ENCODE measurements at places on chromosomes 5 and 9. TPM values are rescaled to one million over a fixed set of nuclear protein-coding genes. Genes with fewer than 3 reads are reported as not detected.

Gene LOX
- 0.13 TPM for polyA plus RNA-seq

- DNase-seq, result no peak
Observed at GRCh38 chr5:14323466-14323865, 180.3 kb downstream of the TRIO start.

Gene RC3H2
- polyA plus RNA-seq, result 31.0 TPM

Gene SLC6A7
- not detected for polyA plus RNA-seq

DNA sequence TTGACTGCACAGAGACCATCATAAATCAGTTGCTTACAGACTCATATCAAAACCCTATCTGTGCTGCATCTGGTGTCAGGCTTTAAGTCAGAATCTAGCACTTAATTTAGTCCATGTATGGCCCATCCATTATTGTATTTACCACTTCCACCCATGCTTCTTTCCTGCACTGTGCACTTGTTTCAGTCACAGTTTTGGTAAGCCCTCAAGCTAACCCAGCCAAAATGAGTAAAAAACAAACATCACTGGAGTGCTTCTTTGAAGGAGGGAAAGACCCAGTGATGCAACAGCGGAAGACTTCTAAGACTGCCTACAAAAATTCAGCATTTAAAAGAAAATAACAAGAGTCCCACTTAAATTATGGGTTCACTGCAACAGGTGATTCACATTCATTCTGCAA, 69.0 kb downstream of the FGF10 start:
- DNase-seq, result no peak

Gene PCDHGC5
- 1.5 TPM for polyA plus RNA-seq

DNA sequence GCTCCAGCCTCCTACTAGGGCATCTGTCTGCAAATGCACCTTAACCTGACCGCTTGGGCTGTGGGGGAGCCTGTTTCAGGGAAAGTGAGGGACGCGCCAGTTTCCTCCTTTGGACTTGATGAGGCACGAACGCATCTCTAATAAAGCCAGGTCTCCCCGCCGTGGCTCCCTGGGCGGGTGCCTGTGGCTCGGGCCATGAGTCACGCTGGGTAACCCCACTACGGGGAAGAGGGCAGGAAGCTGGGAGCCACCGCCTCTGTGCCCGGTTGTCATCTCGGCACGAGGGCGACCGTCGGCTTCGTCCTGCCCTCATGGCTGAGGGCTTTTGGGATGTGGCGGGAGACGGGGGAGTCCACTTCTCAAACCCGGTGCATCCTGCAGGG, 12.1 kb downstream of the NOTCH1 start:
- no peak for DNase-seq

DNA sequence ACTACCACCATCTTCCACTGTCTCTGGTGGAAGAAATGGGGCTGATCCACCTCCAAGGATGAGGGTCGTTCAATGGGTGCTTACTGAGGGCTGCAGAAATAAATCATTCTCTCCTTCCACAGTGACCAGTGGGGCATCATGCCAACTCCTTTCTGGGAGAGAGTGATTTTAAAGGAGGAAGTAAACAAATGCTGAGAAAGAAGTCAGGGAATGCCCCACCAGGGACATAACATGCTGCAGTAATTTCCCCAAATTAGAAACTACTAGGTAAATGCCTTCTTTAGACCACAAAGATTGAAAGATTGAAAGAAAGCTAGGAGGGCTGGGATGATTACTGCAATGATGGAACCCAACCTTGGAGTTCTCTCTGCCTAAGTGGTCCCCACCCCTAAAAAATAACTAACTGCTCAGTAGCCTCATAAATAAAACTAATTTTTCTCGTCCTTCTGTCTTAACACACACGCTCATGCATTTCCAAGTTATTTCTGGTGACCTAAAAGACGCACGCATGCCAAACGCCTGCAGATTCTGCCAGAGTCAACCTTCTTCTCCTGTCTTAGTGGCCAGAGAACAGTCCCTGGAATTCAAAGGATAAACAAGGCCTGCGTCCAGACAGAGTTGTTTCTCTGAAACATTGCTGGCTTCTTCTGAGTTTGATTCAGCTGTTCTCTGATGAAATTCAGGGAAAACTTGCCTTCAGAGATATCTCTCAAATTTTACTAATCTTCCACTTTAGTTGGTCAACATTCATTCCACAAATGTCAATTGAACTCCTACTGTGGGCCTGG, 250.0 kb downstream of the NR3C1 start:
- DNase-seq, result no peak

DNA sequence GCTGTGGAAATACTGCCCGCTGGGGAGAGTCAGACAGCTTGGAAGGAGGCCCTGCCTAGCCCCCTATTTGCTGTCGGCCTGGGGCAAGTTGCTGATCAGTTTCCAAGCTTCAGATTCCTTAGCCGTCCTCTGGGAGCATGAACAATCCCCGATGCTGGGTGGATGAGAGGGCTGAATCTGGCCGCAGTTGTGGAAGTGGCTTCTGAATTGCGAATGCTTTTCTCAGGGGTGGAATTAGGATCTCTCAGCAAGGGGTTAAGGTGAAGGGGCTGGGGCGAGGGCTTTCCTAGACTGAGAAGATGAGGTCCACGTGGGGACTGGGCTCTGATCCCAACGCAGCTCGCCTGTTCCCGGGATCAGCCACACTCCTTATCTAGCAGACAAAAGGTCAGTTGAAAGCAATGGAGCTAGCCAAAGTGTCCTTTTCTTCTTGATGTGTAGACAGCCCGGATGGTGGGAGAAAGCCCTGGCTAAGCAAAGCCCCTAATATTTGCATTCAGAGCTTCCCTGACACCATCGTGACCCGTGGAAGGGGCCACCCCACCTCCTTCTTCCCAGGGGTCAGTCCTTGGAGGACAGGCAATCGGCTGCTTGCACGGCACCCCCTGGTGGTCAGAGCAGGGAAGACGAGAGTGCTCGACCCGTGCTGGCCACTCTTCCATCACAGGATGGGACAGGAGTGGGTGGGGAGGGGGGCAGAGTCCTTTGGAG, 54.9 kb downstream of the COL15A1 start:
- DNase-seq, result no peak

DNA sequence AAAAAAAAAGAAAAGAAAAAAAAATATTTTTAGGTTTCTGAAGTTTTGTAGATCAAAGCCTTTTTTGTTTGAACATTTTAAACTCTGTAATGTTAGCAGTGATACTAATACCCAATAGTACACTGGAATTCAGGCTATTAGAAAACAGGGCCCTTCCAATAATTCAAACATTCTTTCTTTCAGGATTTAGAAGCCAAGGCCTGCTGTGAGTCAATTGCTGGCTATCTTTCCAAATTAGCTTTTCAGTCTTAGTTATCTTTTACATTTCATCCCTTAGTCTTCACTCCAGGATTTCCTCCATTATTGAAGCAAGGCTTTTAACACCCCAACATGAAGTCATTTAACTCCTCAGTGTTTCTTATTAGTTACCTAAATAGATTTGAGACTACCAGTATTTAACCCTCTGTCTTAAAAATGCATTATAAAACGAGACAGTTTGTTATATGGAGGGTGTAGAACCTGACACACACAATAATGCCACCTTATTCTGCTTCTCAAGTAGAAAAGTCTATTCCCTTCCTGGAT, 951.9 kb upstream of the DMAC1 start:
- no peak for DNase-seq

DNA sequence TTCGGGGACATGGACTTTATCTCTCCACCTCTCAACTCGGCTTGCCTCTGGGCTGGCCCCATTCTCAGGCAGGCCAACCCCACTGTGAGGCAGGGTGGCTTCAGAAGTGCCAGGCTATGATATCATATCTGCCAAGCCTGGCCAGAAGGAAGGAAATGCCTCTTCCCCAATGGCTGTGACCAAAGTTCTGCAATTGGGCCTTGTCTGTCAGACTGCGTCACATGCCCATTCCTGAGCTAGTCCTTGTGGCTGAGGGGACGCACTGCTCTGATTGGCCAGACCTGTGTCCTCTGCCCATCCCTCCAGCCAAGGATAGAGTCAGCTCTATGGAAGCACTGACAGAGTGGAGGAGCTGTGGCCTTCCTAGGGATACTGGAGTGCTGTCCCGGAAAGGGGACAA, 11.9 kb downstream of the SMIM23 start:
- DNase-seq, result no peak

Gene CCL27
- polyA plus RNA-seq, result 1.1 TPM

Gene CCDC152
- 0.71 TPM for polyA plus RNA-seq

- DNase-seq, result no peak
Observed at GRCh38 chr5:143964919-143965318, 153.0 kb downstream of the HMHB1 start.

DNA sequence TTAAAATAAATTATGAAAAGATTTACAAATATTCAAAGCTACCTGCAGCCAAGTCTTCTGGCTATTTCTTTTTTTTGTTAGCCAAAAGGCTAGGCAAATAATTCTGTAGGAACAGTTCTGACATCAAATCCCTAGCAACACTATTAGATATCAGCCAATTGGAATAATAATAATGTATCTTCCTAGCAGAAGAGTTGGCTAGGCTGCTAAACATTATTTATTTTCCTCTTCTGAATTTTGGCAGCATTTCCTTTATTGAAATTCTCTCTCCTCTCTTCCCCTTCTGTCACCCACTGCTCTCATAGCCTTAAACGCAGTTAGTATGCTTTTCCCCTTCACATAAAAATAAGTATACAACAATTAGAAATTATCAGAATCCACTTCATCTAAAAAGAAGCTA, 42.6 kb downstream of the ZDHHC21 start:
- DNase-seq, result no peak

GRCh38 chr5:5665225-5666075, 243.0 kb downstream of the ICE1 start:
- no peak for DNase-seq

DNA sequence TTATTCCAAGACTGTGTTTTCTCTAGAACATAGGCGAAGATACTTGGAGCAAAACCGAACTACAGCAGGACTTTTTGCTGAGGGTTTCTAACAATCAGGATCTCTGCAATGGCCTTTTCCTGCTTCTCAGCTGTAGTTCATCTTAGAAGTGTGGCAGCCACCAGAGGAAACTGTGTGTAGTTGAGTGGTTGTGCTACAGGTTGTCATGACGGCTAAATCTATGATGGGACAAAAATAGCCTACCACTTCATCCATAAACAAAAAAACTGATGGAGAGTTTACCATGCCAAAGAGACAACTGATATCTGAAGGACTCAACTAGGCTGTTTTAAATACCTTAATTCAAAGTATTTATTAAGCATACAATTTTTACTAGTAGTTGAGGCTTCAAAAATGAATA, 28.2 kb upstream of the DMAC1 start:
- DNase-seq, result no peak

- DNase-seq, result no peak
Observed at GRCh38 chr5:125149527-125149926, 403.1 kb upstream of the ZNF608 start.

Gene PLK2
- polyA plus RNA-seq, result 294 TPM

Gene TMC1
- 0.24 TPM for polyA plus RNA-seq

Data from keratinocyte (primary cell).